GM20000 (cell line): ENCODE measurements at places on chromosomes 13 and 19.

GRCh38 chr13:42377640-42378382 is 105.9 kb downstream of the AKAP11 start:
- peak; percentile 66 for DNase-seq

- no peak for DNase-seq
Observed at GRCh38 chr19:19421299-19421696, 15.8 kb downstream of the GATAD2A start.

DNA sequence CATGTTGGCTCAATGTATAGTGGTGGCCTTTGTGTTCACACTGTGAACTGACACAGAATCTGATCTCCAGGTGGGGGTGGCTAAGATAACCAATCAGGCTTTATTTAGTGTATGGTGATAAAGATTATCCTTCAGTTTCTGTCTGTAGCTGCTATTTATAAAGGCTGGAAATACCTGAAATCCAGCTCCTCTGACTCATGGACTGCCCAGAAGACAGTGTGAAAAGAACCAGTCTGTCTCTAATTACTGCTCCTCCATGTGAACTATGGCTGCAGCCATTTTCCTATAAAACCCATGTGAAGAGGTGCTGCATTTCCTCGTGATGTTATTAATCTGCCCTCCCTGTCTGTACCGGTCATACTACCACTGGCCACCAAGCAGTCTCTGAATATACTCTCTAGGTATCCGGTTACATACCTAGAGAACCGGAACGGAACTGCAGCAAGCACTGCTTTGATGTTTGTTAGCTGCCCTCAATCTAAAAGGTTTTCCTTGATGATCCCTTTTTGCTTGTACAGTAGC is 238.0 kb downstream of the LHFPL6 start:
- no peak for DNase-seq

- no peak for DNase-seq
Observed at GRCh38 chr13:20968745-20969144, 66.2 kb upstream of the XPO4 start.

- peak; percentile 85 for DNase-seq
Observed at GRCh38 chr13:30307194-30307970, at the start of gene KATNAL1. KATNAL1 (minus strand) TSS chr13:30307551; CDS start chr13:30283777, 23,774 bp downstream.

DNA sequence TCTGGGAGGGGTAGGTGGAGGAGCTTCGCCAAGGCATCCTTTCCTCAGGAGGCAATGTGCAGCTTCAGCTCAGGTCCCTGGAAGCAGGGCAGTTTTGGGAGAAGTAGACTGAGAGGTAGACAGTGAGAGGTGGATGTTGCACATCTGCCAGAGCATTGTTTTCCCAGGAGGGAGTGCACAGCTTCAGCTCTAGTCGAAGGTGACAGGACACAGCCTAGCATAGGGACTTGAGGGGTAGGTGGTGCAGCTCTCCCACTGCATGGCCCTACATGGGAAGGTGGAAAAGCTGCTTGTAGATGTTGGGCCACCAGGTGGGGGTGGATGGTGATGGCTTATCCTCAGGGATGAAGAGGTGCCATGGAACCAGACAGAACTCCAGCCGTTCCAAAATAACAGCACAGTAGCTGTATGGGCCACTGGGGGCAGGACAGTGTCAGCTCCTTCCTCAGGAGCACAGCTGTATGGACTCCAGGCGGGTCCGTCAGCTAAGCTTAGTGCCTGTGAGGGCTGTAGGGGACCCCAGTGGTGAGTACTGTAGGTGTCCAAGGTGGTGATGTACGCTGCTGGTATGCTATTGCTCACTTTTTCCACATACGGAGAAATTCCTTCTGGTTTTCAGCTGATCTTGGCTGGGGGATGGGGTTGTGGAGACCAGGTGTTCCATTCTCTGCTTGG is 17.4 kb upstream of the ZNF543 start:
- no peak for DNase-seq

- no peak for DNase-seq
Observed at GRCh38 chr13:28067491-28067890, 32.9 kb downstream of the FLT3 start.

DNA sequence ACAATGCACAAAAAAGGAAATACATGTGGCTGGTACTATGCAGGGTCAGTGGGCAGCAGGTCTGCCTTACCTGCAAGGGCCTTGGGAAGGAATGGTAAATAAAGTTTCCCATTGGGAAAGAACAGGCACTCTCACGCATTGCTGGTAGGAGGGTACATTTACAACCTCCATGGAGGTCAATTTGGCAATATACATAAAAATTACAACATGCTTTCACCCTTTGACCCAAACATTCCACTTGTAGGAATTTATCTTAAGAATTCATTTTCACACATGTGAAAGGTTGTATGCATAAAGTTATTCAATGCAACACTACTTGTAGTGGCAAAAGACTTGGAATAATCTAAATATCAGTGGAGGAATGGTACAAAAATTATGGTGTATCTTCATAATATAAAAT is 216.4 kb downstream of the DLEU7 start:
- no peak for DNase-seq

- DNase-seq, result no peak
Observed at GRCh38 chr19:45476304-45476703, 8.5 kb downstream of the FOSB start.

DNA sequence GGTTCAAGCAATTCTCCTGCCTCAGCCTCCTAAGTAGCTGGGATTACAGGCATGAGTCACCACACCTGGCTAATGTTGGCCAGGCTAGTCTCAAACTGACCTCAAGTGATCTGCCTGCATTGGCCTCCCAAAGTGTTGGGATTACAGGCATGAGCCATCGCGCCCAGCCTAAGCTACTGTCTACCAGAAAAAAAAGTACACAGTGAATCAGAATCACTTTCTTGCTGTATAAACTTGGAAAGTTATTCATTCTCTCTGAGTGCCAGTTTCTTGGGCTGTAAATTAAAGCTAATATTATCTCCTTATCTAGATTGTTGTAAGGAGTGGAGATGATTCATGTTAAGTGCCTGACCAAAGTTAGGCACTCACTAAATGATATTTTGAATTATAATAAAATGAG is 242.8 kb downstream of the ENOX1 start:
- DNase-seq, result no peak

GRCh38 chr13:94795292-94795691 is 82.9 kb upstream of the SOX21 start:
- DNase-seq, result no peak

DNA sequence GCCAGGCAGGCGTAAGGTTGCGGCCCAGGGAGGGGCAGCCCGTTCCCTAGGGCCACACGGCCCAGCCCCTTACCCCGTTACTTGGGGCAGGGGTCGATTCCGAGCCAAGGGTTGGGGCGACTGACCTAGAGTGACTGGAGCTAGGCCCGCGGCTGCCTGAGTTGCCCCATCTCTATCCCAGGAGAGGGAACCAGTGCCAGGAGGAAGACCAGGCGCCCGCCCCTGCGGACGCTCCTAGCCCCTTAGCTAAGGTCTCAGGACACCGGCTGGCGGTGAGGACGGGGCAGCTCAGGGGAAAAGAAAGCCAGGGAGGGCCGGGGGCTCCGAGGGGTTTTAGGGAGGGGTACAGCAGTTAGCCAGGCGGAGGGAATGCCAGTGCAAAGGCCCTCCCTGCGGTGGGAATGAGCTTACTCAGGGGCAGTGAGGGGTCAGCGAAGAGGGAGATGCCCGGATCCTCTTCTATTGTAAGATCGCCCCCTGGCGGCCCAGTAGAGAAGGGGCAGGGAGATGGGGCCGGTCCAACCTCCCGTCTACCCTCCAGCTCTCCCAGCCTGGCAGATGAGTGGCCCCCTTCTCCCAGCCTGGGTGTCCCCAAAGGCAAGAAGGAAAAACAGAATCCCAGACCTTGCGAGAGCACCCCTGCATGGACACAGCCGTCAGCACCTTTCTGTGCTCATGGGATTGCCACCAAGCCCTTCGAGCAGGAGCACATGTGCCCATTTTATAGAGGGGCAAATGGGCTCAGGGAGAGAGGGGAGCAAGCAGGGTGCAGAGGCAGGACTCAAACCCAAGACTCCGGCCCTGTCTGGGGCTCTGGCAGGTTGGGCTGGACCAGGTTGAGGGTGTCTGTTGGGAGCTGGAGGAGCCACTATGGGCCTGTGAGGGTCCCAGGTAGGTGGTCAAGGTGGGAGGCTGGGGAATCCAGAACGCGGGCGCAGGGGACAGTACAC is 16.3 kb downstream of the CILP2 start:
- DNase-seq, result peak; percentile 84

- no peak for DNase-seq
Observed at GRCh38 chr13:113542751-113543424, 41.7 kb upstream of the TFDP1 start.

- DNase-seq, result no peak
Observed at GRCh38 chr13:99601535-99601934, 100.3 kb downstream of the TM9SF2 start.

DNA sequence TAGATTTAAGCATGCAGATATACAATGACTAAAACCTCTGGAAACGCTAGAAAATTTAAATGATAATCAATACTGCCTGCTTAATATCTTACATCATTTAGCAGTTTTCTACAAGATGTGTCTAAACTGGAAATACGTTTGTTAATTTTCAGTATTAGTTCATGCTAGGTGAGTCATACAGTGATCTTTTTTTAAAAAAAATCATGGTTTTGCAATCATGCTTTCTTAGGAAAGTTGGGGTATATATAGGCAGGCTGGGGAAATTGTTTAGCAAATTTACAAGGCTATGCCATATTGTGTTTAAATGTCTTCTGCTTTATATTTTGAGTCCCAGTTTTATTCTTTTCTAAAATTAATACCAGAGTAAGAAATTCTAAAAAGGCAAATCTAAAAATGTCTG is 245.4 kb upstream of the SPRY2 start:
- no peak for DNase-seq

GRCh38 chr13:76210262-76210661 is 574.1 kb downstream of the LMO7 start:
- DNase-seq, result no peak

DNA sequence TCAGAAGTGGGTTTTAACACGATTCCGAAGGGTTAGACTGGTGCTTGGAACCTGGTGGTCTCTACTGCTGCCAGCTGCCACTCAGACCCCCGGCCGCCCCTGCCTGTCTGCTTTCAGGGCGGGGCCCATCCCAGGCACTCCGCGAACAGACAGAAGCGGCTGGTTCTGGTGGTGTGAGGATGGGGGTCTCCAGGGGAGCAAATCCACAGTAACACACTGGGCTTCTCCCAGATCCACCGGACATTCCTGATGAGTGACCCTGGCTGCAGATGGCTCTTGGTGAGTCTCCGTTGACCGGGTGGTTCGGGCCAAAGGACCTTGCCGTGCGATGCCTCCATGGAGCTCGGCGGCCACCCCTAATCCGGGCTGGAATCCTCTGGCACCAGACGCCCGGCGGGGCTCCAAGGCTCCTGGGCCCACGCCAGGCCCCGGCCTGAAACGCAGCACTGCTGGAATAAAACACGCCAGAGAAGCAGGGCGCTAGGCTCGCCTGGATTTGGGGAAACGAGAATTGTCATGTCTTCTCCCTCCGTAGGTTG is 2.1 kb upstream of the PTBP1 start:
- DNase-seq, result no peak

DNA sequence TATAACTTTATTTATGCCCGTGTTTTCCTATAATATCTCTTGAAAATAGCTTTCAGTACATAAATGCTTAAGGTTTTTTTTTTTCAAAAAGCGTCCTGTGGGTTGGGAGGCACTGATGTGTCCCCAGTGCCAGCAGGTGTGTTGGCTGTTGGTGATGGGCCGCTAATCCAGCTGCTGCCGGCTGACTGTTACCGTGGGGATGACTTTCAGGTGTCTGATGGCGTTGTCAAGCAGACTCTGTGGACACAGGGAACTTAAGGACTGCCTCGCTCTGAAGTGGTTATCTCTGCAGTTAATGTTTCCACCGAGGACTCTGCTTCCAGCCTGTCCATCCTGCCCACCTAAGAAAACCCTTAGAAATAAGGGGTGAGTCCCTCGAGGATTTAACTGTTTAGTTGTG is 94.5 kb downstream of the ANKRD10 start:
- DNase-seq, result no peak

DNA sequence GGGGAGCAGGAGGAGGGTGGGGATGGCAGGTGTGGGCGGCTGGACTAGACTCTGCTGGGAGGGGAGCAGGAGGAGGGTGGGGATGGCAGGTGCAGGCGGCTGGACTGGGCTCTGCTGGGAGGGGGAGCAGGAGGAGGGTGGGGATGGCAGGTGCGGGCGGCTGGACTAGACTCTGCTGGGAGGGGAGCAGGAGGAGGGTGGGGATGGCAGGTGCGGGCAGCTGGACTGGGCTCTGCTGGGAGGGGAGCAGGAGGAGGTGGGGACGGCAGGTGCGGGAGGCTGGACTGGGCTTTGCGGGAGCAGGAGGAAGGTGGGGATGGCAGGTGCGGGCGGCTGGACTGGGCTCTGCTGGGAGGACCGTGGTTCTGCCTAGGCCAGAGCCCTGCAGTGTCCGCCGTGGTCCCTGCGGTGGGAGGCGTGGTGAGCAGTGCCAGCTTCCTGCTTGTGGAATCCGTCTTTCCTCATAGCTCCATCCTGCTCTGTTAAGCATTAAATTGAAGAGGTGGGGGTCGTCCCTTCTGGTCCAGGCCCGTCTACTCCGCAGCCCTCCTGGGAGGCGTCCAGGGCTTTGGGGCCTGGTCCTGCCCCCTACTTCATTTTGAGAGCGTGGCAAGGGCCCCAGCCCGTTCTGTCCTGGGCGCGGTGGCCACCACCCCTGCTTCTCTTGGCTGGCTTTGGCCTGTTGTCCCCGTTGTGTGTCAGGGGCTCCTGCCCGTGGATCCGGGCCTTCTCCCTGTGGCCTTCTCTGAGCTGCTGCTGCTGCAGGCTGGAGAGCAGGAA is 4.7 kb downstream of the SPPL2B start:
- no peak for DNase-seq

GRCh38 chr13:35729926-35730627 is 253.6 kb upstream of the MAB21L1 start:
- DNase-seq, result no peak

GRCh38 chr13:26557051-26557392 is 461 bp upstream of the WASF3 start:
- no peak for DNase-seq

DNA sequence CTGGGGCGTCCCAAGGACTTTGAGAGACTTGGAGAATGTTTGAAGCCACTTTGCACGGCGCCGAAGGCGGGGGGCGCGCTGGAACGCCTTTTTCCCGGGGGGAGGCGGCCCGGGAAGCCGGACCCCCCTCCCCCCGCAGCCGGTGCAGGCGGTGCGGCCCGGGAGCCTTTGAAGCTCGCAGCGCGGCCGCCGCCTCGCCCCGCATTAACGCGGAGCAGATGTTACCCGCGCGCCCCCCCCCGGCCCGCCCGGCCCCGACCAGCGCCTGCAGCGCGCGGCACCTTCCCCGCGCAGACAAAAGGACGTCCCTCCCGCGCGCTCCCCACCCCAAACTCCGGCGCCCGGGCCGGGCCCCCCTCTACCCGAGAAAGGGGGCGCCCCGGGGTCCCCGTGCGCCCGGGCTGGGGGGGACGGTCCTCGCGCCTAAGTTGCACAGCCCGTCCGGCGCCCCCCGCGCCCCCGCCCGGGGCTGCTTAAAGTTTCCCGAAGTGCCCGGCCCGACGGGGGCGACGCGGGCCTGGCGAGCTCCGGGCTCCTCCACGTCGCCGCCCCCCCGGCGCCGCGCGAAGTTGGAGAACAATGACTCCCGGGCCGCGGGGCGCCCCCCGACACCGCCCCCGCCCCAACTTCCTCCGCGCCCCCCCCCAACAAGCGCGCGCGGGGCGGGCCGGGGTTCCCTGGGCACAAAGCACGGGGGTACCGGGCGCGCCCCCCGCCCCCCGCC is 685 bp downstream of the TCF3 start:
- DNase-seq, result no peak
